ENCODE measurements at places on chromosomes 3 and 15.

DNA sequence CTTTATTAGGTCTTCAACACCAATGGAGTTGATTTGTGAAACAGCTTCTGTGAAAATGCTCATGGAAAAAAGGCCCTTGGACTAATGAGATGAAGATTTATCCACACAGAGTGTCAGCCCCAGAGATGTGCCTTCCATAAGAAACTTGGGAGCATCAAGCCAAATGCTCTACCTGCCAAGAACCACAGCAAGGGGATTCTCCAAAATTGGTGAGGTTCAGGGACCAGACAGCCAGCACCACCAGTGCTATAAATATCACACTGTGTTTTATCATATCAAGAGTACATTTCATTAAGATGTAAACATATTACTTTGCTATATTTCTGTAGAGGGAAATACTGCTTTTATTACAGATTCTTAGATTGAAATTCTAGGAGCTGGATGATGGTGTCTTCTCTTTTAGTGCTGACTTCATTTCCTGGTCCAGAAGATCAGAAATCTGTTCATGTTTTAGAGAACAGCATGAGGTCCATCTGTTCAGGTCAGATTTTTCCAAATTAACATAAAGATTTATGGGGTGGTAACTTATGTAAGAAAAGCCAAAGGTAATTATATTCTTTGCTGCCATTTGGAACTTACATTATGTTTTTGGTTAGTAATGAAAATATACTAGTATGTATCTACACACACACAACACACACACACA lies 17.7 kb downstream of the SLC35G2 start:
- DNase-seq = no peak

DNA sequence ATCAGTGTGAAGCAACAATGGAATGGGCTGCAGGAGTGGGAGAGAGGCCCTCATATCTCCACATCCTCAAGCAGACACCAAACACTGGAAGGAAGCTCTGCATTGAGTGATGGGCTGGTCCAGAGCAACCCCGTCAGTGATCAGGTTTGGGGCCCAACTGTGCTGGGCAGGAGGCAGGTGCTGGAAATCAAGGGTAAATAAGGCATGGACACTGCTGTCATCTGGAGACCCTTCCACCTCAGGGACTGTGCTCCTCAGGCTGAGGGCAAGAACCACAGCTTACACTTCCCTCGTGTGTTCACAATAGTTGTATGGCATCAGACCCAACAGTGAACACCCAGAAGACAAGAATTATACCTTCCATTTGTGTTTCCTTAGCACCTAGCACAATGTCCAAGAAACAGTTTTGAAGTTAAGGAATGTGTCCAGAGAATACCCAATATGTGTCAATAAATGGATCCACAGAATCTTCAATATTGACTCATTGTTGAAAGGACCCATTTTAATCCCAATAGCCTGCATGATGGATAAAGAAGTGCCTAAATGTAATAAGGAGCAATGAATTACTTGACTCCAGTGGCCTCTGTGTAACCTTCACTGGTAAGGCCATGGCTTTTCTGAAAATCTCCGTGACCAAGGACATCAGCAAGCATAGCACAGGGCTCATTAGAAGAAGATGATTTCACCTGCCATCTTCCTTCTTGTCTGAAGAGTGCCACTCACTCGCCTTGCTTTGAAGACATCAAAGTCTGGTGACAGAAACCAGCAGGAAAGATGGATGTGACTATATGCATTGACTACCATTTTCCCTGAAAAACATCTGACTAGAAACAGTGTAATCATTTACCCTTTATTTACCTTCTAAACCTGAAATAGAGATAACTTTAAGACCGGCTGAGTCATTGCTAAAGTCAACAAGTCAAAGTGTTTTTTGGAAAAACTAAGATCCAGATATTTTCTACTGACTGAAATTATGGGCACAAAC lies 7.0 kb upstream of the AHSG start:
- no peak for DNase-seq

- DNase-seq = no peak
Measured at GRCh38 chr3:51343918-51344687, 41.0 kb upstream of the MANF start.

GRCh38 chr3:160981217-160981938 lies 123.8 kb downstream of the B3GALNT1 start:
- no peak for DNase-seq

DNA sequence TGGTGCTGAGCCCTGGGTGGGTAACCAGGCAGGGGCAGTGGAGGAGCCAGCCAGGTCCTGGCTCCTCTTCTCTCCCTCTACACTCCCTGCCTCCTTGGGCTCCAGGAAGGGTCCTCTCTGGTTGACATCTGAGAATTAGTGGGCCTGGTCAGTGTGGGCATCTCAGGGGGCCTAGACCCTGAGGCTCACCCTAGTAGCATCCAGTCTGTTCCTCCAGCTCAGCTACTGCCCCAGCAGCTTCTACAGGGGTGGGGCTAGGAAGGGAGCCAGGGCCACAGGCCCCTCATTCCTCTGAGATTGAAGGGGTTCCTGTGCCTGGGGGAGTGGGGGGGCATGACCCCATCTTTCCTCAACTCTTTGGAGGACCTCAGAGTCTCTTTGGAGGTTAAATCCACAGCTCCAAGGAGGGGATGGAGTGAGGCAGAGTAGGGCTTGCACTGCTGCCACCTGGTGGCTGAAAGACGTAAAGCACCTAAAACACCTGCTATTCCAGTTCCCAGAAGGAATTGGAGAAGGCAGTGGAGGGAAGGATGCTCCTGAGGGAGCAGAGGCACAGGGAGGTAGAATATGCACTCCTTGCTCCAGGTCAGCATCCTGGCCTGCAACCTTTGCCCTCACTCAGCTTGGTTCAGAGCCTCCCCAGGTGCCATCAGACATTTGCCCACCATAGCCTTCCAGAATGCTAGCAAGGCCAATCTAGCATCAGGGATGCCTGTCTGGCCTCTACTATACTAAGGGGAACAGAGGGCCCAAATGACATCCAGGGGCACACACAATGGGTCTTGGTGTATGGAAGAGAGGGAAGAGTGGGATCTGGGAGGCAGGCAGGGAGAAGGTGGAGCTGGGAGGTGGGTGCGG lies 25.1 kb downstream of the C3orf18 start:
- peak; percentile 59 for DNase-seq

DNA sequence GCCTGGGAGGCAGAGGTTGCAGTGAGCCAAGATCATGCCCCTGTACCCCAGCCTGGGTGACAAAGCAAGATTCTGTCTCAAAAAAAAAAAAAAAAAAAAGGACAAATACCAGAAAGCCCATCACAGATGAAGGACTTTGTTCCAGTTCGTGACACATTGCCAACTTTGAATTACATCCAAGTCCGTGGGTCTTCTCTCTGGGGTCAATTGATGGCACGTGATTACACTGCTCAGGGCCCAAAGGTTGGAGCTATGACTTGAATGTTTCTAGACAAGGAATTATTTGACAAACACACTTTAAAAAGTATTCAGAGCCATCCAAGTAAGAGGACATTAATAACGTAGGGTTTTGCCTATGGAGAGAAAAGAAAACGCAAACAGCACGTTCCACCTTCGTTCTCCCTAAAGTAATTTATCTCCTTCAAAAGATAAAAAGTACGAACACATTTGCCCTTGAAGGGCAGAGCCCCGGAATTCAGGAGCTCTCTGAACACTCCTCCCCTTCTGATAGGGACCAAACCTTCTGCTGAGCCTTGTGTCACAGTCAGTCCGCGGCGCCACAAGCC lies 31.3 kb upstream of the ST3GAL6 start:
- no peak for DNase-seq

- no peak for DNase-seq
Measured at GRCh38 chr3:115552007-115552406, 71.3 kb upstream of the GAP43 start.

All from activated naive CD4-positive, alpha-beta T cell treated with anti-CD3 and anti-CD28 coated beads, Interleukin-2, amount 50 U/mL, for 16 hours (primary cell).